Naive thymus-derived CD4-positive, alpha-beta T cell (primary cell): ENCODE measurements at places on chromosomes 11 and 22.

- no peak overlapping the region for H3K27ac ChIP-seq
- H3K36me3 ChIP-seq: no peaks in the 10 kb centered on the region
- no peak overlapping the region for H3K4me3 ChIP-seq
- no peak for DNase-seq
Measured at GRCh38 chr11:111462329-111462728, 49.9 kb downstream of the BTG4 start.

GRCh38 chr22:39900306-39901227, at the start of gene GRAP2:
Gene GRAP2, plus strand, starts transcription at chr22:39901084. Its CDS starts 46,023 bp downstream, at chr22:39947107.
- peak within 1 kb of the TSS; percentile 83 for H3K27ac ChIP-seq
- DNase-seq: peak; percentile 84
- no peaks in the 10 kb centered on the region for H3K36me3 ChIP-seq
- peaks cover 23% of the 10 kb centered on the region for H3K4me1 ChIP-seq
- peak within 1 kb of the TSS; percentile 71 for H3K4me3 ChIP-seq
- no peaks in the 10 kb centered on the region for H3K27me3 ChIP-seq

- H3K27ac ChIP-seq: no peak overlapping the region
- no peak overlapping the region for H3K4me3 ChIP-seq
- no peaks in the 10 kb centered on the region for H3K27me3 ChIP-seq
- no peaks in the 10 kb centered on the region for H3K4me1 ChIP-seq
- no peak for DNase-seq
- H3K36me3 ChIP-seq: peaks cover 18% of the 10 kb centered on the region
Measured at GRCh38 chr22:31733580-31734079, 16.3 kb downstream of the PRR14L start.

GRCh38 chr11:45678976-45679375, 13.6 kb upstream of the CHST1 start:
- no peaks in the 10 kb centered on the region for H3K27me3 ChIP-seq
- no peaks in the 10 kb centered on the region for H3K4me1 ChIP-seq
- no peak overlapping the region for H3K27ac ChIP-seq
- H3K36me3 ChIP-seq: no peaks in the 10 kb centered on the region
- H3K4me3 ChIP-seq: no peak overlapping the region
- DNase-seq: no peak

DNA sequence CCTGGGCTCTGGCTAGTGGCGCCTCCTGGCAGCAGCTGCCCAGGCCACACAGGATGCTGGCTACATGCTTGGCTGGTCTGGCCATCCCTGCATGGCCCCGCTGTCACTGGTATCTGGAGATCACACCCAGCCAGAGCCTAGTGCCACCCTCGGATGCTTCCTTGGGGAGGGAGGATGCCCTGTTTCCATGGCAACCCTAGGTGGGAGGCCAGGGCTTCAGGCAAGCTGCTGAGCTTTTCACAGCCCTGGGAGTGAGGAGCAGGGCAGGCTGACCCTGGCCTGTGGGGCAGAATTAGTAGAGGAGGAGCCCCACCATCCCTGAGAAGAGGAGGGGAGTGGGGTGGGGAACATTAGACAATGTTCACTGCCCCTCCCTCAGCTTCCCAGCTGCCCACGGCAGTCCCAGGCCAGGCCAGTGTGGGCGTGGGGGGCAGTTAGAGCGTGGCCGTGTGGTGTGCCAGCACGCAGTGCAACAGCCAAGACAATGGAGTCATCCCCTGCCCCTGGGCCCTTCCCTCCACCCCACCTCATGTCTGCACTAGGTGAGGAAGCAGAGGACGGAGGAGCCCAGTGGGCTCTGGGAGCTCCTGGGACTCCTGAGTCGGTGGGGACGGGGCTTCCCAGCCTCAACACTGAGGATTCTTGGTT, 50.4 kb downstream of the PARVB start:
- no peak for DNase-seq
- no peak overlapping the region for H3K27ac ChIP-seq
- H3K4me1 ChIP-seq: no peaks in the 10 kb centered on the region
- H3K4me3 ChIP-seq: no peak overlapping the region

- no peaks in the 10 kb centered on the region for H3K36me3 ChIP-seq
- no peaks in the 10 kb centered on the region for H3K27me3 ChIP-seq
- no peak for DNase-seq
- H3K4me3 ChIP-seq: no peak overlapping the region
Measured at GRCh38 chr11:110850846-110851245, 138.6 kb upstream of the ARHGAP20 start.

- H3K27me3 ChIP-seq: no peaks in the 10 kb centered on the region
- DNase-seq: no peak
- H3K27ac ChIP-seq: no peak overlapping the region
- peaks cover 11% of the 10 kb centered on the region for H3K36me3 ChIP-seq
- H3K4me3 ChIP-seq: no peak overlapping the region
Measured at GRCh38 chr11:18312012-18312411, 9.9 kb downstream of the HPS5 start.

- H3K4me1 ChIP-seq: no peaks in the 10 kb centered on the region
- DNase-seq: no peak
- H3K27me3 ChIP-seq: no peaks in the 10 kb centered on the region
- H3K36me3 ChIP-seq: no peaks in the 10 kb centered on the region
Measured at GRCh38 chr11:5507933-5508305, 1.8 kb downstream of the UBQLN3 start.

- no peaks in the 10 kb centered on the region for H3K36me3 ChIP-seq
- DNase-seq: peak; percentile 7
- no peak overlapping the region for H3K4me3 ChIP-seq
- no peaks in the 10 kb centered on the region for H3K4me1 ChIP-seq
- H3K27ac ChIP-seq: no peak overlapping the region
- no peaks in the 10 kb centered on the region for H3K27me3 ChIP-seq
Measured at GRCh38 chr11:84720706-84721402, 906.3 kb downstream of the DLG2 start.

- H3K36me3 ChIP-seq: no peaks in the 10 kb centered on the region
- H3K27me3 ChIP-seq: no peaks in the 10 kb centered on the region
- H3K27ac ChIP-seq: no peak overlapping the region
Measured at GRCh38 chr11:7490054-7490453, 4.7 kb downstream of the OLFML1 start.

DNA sequence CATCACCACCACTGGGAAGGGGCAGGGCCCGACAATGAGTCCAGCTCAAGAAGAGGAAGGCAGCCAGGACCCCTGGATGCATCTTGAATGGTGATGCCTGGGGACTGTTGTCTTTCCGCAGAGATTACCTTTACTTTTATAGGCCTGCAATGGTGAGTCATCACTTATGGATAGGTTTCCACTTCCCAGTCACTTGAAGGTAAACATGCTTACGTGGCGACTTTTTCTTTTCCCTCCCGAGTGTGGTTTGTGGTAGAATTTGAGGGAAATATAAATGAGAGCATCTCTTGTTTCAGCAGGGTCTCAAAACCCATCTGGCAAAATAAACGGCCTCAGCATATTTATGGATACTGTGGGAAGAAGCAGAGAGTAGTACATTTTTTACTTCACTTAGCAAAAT, at the start of gene MMP13:
TSS of gene MMP13 (minus strand) at position 109 of the 400 bp plus-strand sequence. CDS start at position 82, 27 bp downstream.
- H3K27ac ChIP-seq: no peak within 1 kb of the TSS
- H3K27me3 ChIP-seq: no peaks in the 10 kb centered on the region
- no peak within 1 kb of the TSS for H3K4me3 ChIP-seq
- H3K4me1 ChIP-seq: no peaks in the 10 kb centered on the region
- H3K36me3 ChIP-seq: no peaks in the 10 kb centered on the region
- DNase-seq: no peak

GRCh38 chr11:27112946-27113345, 72.3 kb downstream of the BBOX1 start:
- no peak for DNase-seq
- H3K27ac ChIP-seq: no peak overlapping the region
- no peak overlapping the region for H3K4me3 ChIP-seq
- no peaks in the 10 kb centered on the region for H3K27me3 ChIP-seq
- H3K36me3 ChIP-seq: no peaks in the 10 kb centered on the region
- H3K4me1 ChIP-seq: no peaks in the 10 kb centered on the region

DNA sequence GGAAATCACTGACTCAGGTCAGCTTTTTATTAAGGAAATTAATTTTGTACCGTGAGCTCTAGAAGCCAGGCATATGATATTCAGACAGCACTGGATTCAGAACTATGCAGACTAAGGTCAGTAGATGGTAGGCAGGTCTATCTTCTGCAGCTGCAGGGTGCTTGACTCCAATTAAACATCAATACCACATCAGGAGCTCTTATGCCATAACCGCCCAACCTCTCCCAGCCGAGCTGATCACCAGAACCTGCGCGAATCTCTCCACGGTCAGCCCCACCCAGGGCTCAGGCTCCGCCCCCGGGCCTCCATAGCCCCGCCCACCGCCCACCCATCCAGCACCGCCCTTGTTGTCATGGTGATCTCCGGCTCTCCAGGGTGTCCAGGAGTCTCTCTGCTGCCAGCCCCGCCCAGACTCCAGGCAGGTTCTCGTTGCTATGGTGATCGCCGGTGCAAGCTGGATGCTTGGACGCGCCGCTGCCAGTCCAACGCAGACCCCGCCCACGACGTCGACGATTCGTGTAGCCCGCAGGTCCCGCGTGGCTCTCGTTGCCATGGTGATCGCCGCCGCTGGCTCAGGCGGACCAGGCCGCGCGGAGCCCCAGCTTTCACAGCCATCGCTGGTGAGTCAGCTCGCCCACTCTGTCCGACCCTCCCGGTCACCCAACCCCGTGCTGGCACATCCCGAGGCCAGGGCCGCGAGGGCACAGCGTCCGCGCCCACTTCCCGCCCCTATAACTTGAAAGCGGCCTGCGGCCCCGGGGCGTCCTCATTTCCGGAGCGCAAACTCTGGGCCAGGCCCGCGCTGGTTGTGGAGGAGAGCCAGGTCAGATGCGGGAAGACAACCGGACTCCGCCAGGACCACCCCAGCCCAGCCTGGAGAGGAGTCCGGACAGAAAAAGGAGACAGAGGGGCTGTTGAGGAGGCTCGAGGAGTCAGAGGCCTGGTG, at the start of gene RAB36:
TSS of gene RAB36 (plus strand) at position 546 of the 946 bp plus-strand sequence. CDS start 1,140 bp downstream, outside the sequence.
- H3K36me3 ChIP-seq: no peaks in the 10 kb centered on the region
- peak; percentile 86 for DNase-seq
- peaks cover 38% of the 10 kb centered on the region for H3K4me1 ChIP-seq
- peak within 1 kb of the TSS; percentile 25 for H3K4me3 ChIP-seq
- no peaks in the 10 kb centered on the region for H3K27me3 ChIP-seq
- peak within 1 kb of the TSS; percentile 78 for H3K27ac ChIP-seq

DNA sequence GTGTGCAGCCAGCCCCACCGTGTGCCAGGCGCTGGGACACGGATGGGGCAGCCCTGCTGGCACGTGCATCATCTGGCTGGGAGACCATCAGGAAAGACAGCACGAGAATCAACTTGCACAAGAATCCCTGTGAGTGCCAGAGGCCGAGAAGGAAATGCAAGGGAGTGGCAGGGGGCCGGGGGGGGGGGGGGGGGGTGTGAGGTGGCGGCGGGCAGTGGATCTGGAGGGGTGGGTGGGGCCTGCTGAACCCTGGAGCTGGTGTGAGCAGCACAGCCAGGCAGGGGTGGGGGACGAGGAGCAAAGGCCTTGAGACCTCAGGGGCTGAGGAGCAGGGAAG, 14.0 kb upstream of the FLRT1 start:
- no peaks in the 10 kb centered on the region for H3K4me1 ChIP-seq
- no peak overlapping the region for H3K27ac ChIP-seq
- no peaks in the 10 kb centered on the region for H3K36me3 ChIP-seq
- no peaks in the 10 kb centered on the region for H3K27me3 ChIP-seq
- DNase-seq: no peak

- no peaks in the 10 kb centered on the region for H3K27me3 ChIP-seq
- DNase-seq: no peak
- no peak overlapping the region for H3K4me3 ChIP-seq
- no peaks in the 10 kb centered on the region for H3K36me3 ChIP-seq
- H3K4me1 ChIP-seq: no peaks in the 10 kb centered on the region
- no peak overlapping the region for H3K27ac ChIP-seq
Measured at GRCh38 chr11:36237391-36237790, 51.8 kb downstream of the COMMD9 start.

DNA sequence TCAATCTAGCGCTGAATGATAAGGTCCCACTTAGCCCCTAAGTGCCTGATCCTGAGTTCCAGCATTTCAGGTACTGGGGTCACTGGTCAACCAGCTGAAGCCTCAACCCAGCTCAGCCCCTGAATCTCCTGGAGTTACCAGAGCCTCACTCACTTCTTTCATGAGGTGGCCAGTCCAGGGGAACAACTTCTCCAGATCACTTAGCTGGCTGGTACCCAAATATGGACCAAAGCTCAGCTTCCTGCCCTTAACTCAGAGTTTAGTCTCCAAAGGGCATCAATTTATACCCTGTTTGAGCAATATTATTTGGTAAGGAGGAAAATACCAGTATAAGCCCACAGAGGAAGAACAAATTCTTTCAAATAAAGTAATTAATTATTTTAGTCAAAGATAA, 105.6 kb downstream of the SLC1A2 start:
- no peaks in the 10 kb centered on the region for H3K4me1 ChIP-seq
- no peak overlapping the region for H3K27ac ChIP-seq
- no peaks in the 10 kb centered on the region for H3K27me3 ChIP-seq
- no peak for DNase-seq
- H3K36me3 ChIP-seq: no peaks in the 10 kb centered on the region

DNA sequence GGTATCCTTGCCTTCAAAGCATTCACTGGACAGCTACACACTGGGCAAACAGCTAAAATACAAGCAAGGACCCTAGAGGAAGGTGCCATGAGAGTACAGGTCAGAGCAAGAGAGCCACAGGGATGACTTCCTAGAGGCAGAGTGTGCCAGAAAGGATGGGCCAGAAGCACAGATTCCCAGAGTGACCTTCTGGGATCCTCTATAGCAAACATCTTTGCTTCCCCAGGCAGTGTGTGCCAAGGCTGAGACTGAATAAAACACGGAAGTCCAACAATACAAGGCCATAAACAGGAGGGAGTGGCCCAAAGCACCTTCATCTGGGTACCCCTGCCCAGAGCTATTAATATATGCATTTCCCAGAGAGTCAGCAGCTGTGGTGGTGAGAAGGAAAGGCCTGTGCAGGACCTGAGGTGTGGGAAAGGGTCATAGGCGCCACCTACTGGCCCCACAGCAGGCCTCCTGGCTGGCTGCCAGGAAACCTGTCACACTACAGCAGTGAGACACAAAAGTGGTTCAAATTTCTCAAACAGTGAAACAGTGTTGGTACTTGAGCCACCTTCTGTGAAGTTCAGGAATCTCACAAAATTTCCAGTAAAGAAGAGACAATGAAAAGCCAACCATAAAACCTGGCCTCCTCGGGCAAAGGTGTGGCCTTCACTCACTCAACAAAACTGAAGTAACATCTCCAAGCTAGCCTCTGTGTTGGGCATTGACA, 20.3 kb downstream of the CLPB start:
- H3K4me1 ChIP-seq: no peaks in the 10 kb centered on the region
- H3K36me3 ChIP-seq: no peaks in the 10 kb centered on the region
- DNase-seq: peak; percentile 74
- no peaks in the 10 kb centered on the region for H3K27me3 ChIP-seq
